ENCODE measurements at places on chromosomes 1 and 21.

GRCh38 chr1:245587435-245588115, 432.8 kb downstream of the KIF26B start:
- DNase-seq = no peak

- DNase-seq = peak; percentile 41
Measured at GRCh38 chr1:169906938-169907337, 13.2 kb upstream of the SCYL3 start.

DNA sequence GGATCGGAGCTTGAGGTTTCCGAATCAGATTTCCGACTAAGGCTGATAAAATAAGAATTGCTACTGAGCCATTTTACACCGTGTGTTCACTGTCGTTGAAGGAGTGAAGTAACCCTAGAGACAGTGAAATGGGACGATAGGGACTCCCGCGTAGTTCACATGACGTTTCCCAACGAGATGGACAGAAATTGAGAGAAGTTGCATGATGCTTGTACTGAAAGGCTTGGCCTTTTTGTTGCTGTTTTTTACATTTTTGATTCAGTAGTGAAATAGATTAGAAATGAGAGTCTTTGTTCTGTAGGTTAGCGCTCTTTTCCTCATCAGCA, 1.2 kb downstream of the KHDRBS1 start:
- no peak for DNase-seq

GRCh38 chr21:41095983-41096382, 72.0 kb upstream of the BACE2 start:
- no peak for DNase-seq

DNA sequence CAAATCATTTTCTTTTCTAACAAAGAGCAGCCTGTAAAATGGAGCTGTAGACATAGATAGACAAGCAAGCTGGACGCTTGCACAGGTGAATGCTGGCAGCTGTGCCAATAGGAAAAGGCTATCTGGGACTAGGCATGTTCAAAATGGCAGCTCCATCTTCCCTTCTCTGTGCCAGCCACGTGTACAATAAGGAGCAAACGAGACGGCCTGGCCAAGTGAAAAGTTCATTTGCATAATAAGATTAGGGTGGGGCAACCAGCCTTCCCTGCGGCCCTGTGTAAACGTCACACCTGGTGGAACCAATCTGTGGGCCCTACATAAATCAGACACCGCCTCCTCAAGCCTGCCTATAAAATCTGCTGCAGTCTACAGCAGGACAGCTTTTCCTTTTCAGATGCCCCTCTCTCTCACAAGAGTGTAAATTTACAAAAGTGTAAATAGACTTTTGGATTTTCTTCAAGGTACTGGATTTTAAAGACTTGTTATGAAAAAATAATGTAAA, 16.6 kb upstream of the EDEM3 start:
- no peak for DNase-seq

- DNase-seq = peak; percentile 6
Measured at GRCh38 chr1:82538876-82539275, 738.1 kb downstream of the ADGRL2 start.

- no peak for DNase-seq
Measured at GRCh38 chr1:1960480-1961196, 41.6 kb upstream of the TMEM52 start.

DNA sequence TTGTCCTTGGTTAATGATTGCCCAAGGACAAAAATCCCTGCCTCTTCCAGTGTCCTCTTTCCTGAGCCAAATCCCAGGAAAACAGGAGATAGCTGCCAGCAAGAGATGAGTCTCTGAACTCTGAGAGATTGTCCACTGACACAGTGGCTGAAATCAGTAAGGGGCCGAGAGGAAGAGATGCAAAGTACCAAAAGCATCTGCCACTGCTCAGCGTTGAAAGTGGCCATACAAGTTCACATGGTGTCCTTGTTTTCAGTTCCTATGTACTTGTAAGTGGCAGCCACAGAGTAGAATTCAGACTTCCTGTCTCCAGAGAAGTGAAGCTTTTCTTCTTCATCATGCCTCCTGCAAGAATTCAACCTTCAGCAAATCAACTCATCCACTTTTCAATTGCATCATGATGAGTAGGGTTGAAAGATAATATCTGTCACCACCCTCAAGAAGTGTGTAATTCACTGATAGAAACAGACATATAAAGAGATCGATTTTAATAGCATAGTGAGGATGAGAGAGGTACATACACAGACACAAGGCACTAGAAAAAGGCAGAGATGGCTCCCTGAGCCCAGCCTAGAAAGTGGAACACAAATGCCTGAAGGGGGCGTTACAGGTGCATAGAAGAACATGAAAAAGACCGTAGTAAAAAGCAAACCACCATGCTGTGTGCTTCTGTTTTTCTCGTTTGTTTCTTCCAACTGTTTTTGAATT, 185.8 kb downstream of the MRPL39 start:
- DNase-seq = peak; percentile 46

DNA sequence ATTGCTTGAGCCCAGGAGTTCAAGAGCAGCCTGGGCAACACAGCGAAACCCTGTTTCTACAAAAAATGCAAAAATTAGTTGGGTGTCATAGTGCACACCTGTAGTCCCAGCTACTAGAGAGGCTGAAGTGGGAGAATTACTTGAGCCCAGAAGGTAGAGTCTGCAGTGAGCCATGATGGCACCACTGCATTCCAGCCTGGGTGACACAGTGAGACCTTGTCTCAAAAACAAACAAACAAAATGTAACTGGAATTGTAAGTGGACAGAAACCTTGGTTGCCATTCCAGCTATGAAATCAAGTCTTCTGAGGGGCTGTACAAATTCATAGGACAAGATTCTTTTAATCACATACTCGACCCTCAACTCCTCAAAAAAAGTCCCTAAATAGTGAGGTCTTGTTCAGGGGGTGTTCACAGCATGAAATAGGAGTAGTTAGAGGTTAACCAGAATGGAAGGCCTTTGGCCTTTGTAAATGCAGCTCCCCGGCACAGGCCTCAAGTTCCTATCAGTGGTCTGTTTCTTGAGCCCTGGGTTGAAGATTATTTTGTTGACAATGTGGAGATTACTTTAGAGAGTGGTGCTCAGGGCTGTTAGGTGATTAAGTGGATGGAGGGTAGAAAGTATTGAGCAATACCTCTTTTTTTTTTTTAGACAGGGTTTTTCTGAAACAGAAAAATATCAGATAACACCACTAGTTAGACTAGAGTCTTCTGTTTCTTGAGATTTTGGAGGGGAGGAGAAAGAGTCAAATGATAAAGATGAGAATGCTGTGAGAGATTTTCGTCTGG, 138.7 kb upstream of the ZNF648 start:
- DNase-seq = no peak

DNA sequence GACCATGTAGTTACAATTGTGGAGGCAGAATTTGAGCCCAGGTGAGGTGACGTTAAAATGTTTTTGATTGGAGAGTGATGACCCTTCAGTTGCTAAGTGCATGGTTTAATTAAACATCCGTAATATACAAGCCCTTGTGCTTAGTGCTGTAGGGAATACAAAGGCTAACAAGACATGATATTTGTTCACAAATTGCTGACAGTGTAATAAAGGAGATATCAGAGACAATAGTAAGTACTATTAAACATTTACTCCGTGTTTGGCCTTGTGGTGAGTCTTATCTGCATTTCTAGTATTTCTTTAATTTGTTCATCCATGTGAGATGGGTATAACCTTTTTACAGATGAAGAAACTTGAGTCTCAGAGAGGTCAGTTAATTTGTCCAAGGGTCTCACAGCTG, 37.9 kb downstream of the RLF start:
- DNase-seq = no peak

DNA sequence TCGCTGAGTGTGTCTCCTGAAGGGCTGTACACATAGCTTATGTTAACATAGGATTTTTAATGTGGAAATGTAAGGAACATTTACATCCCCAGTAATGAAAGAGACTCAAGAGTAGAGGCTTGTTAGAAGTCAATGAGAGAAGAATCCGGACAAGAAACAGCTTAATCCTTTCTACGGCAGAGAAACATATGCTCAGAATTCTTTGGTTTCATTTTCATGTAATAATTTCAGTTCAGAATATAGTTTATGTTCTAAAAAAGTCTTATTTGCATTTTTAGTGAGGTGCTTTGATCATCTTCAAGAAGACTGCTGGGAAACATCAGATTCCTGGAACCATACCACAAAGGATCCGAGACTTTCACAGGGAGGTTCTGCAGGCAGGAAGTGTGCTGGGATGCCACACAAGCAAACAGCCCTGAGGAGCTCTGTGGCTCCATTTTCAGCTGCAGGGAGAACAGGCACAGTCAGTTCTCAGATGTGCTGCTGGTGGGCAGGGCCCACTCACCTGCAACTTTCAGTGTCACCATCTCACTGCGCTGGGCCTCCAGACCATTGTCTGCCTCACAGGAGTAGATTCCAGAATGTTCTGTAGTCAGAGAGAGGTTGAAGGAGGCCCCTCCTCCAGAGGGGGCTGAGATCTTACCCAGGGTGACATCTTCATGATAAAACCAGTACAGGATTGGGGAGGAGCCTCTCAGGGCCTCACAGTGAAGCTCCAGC, 28.4 kb downstream of the FCRL5 start:
- no peak for DNase-seq

DNA sequence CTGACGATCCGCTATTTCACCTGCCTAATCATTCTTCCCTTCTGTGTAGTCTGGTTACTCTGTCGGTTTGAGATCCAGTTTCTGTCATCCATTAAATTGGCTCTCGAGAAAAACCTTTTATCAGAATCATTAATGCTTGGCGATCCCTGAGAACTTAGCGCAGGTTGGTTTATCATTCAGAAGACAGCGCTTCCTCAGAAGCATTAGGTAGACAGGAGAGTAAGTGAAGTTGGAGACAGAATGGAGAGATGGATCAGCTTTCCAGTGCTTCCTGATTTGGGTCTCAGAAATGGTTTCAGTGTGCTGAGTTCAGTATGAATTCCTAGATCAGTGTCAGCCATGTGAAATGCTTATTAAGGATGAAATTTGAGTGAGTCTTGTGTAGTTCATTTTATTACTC, 1.3 kb downstream of the USP1 start:
- peak; percentile 6 for DNase-seq

DNA sequence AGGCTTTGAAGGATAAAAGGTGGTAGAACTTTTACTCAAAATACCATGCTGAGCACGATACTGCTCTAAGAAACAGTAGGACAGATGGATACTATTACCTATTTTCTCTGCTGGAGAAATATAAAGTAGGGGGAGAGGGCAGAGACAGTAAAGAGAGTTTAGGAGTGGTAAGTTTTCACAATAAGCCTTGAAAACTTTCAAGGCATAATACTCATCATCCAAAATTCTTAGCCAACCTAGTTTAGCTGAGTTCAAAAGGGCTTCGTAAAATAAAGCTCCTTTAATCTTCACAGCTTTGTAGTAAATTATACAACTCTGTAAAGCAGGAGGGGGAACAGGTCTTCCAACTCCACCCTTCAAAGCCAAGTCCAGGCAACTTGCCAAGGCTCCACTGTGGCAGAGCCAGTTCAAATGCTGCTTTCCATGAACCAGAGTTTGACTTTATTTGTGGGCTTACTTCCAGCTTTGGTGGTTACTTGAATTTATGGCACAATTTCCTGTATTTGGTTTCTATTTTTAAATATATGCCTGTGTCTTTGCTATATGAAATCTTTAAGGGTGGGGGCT, 15.5 kb downstream of the TEX38 start:
- DNase-seq = peak; percentile 29

- DNase-seq = no peak
Measured at GRCh38 chr1:28301368-28302174, 27.3 kb upstream of the MED18 start.

Data from HT1080 (cell line).